ENCODE measurements at places on chromosomes 16 and 17.

GRCh38 chr16:52512297-52512987 lies 34.5 kb downstream of the TOX3 start:
- DNase-seq: no peak

DNA sequence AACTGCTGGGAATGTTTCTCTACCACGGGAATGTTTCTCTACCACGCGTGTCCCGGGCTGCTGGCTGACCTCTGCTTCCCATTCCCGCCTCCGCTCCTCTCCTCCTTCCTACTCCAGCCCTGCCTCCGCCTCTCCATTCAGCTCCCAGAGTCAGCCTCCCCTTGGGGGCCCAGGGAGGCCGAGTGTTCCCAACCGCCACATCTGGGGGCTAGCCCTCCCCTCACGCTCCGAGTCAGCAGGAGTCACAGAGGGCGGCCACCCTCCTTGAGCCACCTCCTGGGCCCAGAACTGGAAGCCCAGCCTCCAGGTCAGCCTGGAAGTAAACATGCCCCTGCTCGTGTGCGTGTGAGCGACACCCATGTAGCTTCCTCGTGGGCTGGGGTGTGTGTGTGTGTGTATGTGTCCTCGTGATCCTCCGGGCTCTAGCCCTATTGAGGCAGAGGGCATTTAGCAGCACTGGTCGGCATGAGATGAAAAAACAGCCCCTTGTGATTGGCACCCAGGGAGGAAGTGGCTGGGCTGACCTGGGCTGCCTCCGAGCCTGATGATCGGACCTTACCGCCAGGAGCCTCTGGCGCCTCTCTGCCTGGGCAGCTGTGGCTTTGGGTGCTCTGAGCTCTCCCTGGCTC lies 7.3 kb downstream of the CYGB start:
- DNase-seq: peak; percentile 51

DNA sequence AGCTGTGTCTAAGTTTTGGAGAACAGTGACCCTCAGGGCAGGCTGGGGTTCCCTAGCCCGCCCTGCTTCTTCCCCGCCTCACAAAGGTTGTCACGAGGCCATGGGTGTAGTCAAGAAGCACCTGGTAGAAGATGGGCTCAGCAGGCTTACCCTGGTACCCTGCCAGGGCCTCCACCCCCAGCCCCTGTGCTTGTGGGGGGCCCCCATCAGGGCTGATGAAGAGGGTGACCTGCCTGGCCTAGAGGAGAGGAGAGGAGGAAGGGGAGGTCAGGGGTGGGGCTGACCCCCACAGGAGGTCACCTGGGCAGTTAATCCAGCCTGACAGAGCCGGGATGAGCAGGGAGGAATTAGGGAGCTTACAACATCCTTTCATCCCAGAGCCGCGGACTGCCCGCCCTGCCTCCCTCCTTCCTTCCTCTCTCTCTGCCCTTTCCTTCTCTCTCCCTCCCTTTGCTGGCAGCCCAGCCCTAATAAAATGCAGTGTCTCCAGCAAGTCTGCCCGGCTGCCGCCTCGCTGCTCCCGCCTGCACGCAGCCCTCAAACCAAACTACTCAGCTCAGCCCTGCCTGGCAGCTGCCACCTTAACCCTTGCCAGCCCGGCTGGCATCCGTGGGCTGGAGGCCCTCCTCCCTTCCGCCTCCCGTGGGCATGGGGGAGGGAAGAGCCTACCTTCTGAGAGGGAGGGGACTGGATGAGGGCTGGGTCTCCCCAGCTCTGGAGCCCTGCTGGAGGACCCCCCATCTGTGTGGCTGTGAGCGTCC lies 7.2 kb downstream of the DLX3 start:
- DNase-seq: peak; percentile 80

- DNase-seq: no peak
Measured at GRCh38 chr17:18332909-18333489, 17.9 kb downstream of the SMCR8 start.

DNA sequence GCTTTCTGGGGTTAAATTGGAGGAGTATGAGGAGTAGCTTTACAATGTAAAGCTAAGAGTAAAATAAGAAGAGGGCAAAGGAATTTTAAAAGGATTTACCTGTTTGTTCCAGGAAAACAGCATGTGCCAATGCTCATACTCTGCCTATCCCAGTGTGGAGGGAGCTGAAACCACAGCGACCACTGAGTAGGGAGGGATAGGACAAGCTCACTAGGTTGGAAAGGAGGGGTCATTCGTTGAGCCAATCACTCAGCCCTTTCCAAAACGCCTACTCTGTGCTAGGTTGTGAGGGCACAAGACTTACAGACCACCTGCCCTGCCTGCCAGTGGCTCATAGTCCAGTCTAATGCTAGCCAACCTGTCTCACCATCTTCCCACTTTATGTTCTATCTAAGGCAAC lies 1.1 kb upstream of the DNAJC7 start:
- peak; percentile 70 for DNase-seq

DNA sequence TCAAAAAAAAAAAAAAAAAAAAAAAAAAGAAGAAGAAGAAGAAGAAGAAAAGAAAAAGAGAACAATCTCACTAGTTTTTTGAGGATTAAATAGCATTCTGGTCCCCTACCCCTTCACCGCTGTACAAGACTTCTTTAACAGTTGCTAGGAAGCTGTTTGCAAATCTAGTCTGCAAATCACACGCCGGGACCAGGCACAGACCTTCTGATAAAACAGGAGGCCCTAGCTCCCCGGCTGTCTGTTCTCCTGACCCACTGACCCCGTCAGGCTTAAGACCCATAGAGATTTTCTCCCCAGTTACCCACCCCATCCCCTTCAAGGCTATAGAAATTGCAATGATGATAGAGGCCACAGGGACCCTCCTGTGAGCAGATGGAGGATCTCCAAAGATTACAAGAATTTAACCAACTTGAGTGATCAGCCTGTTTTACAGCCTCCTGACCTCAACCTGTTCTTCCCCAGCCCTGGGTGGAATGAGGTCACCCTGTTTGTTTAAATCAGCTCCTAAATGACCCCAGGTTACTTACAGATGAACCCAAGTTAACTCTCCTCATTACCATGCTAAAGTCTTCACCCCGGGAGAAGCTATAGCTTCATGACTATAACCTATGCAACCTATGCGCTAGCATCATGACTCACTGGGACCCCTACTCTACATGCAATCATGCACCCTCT lies 11.8 kb upstream of the SULT1A1 start:
- peak; percentile 53 for DNase-seq

DNA sequence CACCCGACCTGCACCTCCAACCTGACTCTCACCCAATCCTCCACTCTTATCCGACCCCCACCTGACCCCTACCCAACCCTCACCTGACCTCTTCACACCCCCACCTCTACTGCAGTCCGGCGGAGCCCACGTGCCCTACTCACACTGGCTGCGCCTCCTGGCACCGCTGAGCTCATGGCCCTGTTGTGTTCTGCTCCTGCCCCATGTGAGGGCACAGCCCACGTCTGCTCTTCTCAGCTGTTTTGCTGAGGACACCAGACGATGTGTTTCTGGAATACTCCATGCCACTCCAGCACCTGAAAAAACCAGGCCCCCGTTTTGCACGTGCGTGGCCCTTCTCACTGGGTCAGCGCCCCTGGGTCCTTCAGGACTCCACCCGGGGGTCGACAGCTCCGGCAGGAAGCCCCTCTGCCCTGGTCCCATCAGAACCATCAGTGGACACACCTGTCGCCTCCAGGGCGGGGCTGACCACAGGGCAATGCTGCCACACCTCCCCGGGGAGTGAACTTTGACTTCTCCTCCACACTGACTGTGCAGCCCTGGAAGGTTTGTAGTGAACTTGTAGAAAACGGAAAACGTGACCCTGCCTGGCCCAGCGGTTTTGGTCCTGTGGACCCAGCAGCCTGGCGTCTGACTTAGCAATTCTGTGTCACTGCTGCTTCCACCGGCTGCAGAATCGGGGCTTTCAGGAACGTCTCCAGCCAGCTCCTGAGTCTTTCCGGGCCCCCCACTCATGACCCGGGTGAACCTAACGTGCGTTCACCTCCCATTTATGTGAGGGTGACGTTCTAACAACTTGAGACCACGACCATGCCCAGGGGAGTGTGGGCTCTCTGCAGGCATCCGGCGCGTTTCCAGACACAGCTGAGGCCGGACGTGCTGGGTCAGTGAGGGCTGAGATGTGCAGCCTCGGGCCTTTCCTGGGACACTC lies 5.7 kb upstream of the RAB40B start:
- no peak for DNase-seq

GRCh38 chr16:87464691-87465300 lies 28.0 kb downstream of the ZCCHC14 start:
- no peak for DNase-seq

DNA sequence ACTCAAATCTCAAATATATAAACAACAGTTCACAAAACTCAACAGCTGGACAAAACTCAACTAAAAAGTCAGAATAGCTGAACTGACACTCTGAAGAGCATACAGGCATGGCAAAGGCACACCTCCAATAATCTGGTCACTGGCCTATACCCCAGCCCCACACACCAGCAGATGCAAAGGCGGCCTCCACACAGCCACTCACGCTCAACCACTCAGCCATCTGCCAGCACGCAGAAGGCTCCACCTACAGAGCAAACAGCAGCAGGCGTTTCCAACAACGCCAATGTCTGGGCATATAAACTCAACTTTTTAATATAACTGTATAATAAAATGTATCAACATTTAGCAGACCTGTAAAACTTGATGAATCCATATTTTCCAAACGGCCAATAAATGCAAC lies 17.2 kb downstream of the USP7 start:
- DNase-seq: peak; percentile 67

- no peak for DNase-seq
Measured at GRCh38 chr17:40259505-40259904, 28.2 kb upstream of the CDC6 start.

- peak; percentile 78 for DNase-seq
Measured at GRCh38 chr17:8846768-8847211, 20.7 kb downstream of the PIK3R6 start.

- DNase-seq: peak; percentile 51
Measured at GRCh38 chr16:65828296-65828695, 538.2 kb upstream of the CDH5 start.

DNA sequence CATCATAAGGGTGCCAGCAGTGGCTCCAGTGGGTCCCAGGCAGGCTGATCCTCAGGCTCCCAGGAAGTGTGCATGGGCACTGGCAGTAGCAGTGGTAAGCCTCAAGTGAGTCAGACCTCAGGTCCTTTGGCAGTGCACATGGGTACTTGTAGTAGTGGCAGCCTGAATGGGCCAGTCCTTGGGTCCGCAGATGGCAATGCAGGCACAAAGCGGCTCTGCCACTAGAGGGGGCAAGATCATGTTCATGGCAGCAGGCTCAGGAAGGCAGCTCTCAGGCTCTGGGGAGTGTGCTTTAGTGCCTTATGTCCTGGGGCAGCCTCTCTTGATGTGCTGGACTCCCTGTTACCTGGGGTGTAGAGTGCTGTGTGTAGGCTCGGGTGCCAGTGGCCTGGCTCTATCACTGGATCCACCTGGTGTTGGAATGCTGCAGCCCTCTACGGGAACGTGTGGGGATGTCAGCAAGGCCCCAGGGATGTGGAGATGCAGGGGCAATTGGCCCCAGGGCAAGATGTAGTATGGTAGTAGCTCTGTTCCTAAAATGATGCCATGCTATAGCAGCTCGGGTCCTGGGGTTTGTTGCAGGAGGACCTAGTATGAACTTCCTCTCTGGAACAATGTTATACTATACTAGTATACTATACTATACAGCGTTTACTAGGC lies 11.0 kb downstream of the ACSM3 start:
- peak; percentile 84 for DNase-seq

GRCh38 chr16:26905336-26905735 lies 161.4 kb upstream of the C16orf82 start:
- DNase-seq: no peak

GRCh38 chr17:28744104-28744971 lies 527 bp downstream of the TRAF4 start:
- peak; percentile 77 for DNase-seq

- no peak for DNase-seq
Measured at GRCh38 chr16:57055671-57056070, 36.7 kb upstream of the CPNE2 start.

GRCh38 chr16:10652730-10653590 lies 41.8 kb downstream of the TEKT5 start:
- no peak for DNase-seq

GRCh38 chr17:34347063-34347462 lies 9.2 kb upstream of the CCL13 start:
- no peak for DNase-seq

- DNase-seq: no peak
Measured at GRCh38 chr16:22091721-22092120, 620 bp upstream of the VWA3A start.

- no peak for DNase-seq
Measured at GRCh38 chr17:61806936-61807335, 56.4 kb downstream of the BRIP1 start.

GRCh38 chr16:64094992-64095634 lies 1026.8 kb downstream of the CDH11 start:
- DNase-seq: no peak

- peak; percentile 82 for DNase-seq
Measured at GRCh38 chr16:74107795-74108610, 188.6 kb upstream of the PSMD7 start.

GRCh38 chr16:89035669-89036570 lies 57.7 kb upstream of the ACSF3 start:
- DNase-seq: no peak

- DNase-seq: no peak
Measured at GRCh38 chr17:13265311-13265710, 247.5 kb upstream of the ELAC2 start.

DNA sequence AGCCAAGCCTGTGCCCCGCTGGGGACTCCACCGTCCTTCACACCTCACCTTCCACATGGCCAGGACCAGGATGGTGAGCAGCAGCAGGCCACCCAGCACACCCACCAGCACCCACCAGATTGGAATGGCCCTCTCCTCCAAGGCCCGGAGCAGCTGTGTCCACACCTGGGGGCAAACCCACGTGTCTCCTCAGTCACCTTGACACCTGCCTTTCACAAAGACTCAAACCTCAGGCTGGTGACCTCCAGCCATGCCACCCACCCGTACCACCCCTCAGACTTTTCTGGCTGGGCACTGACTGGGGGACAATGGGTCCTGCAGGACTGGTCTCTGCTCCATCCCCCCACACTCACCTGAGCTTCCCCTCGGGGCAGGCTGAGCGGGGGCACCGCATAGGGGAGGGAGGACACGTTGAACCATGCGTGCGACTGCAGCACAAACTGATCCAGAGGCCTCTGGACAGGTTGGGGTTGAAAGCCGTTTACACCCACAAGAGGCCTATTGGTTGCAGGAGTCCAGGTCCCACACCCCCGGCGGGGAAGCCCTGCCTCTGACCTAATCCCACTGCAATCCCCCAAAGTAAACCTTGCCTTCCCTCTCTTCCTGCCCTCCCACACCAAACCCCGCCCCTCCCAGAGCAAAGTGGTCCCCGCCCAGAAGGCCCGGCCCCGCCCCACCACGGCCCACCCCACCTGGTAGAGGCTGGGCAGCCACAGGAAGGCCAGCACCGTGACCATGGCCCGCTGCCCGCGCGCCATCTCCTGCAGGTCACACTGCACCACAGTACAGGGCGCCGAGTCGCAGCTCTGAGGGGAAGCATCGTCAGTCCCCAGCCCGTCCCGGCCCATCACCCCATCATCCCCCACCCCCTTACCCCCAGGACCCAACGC lies 10.9 kb upstream of the FAM171A2 start:
- peak; percentile 92 for DNase-seq

GRCh38 chr16:59369523-59369922 lies 635.4 kb upstream of the GOT2 start:
- DNase-seq: no peak

Measured in NCI-H82 (cell line).